H9 (cell line): ENCODE measurements at places on chromosomes 4 and X.
A peak's percentile ranks its signal among the peaks of the same experiment; 100 is the strongest.

- H3K4me1 ChIP-seq, result peaks cover 39% of the 10 kb centered on the region
- H3K27me3 ChIP-seq, result no peaks in the 10 kb centered on the region
- H3K36me3 ChIP-seq, result peaks cover under 1% of the 10 kb centered on the region; the same call in 1 of the 2 replicates
Observed at GRCh38 chrX:107565015-107565414, 63.3 kb upstream of the PRPS1 start.

GRCh38 chrX:105315248-105315647, 94.8 kb upstream of the TEX13A start:
- no peaks in the 10 kb centered on the region for H3K36me3 ChIP-seq
- H3K27me3 ChIP-seq, result no peaks in the 10 kb centered on the region
- H3K27ac ChIP-seq, result no peak overlapping the region
- no peak for DNase-seq
- no peak overlapping the region for H3K4me3 ChIP-seq

GRCh38 chr4:75040703-75041102, 107.8 kb downstream of the PARM1 start:
- H3K4me3 ChIP-seq, result no peak overlapping the region
- H3K36me3 ChIP-seq, result no peaks in the 10 kb centered on the region
- H3K4me1 ChIP-seq, result no peaks in the 10 kb centered on the region
- H3K27ac ChIP-seq, result no peak overlapping the region

DNA sequence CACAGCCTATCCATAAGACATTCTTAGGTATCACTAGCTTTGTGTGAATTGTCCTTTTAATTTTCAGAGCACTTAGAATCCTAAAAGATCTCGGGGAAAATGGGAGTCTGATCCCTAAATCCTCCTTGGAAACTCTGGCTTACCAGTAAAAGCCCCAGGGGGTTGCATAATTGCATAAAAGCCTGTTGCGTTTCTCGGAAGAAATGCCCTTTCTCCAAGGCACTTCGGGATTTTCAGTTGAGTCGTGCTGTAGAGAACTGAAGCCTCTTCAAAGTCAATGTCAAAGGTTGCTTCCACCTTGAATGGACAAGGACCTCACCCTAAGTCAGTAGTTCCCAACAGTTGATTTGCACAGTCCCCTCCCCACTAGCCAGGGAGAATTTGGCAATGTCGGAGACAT, 20.8 kb downstream of the FAM184B start:
- peaks cover 5% of the 10 kb centered on the region; the same call in 1 of the 2 replicates for H3K4me1 ChIP-seq
- H3K36me3 ChIP-seq, result no peaks in the 10 kb centered on the region
- H3K4me3 ChIP-seq, result no peak overlapping the region
- no peak overlapping the region for H3K27ac ChIP-seq

DNA sequence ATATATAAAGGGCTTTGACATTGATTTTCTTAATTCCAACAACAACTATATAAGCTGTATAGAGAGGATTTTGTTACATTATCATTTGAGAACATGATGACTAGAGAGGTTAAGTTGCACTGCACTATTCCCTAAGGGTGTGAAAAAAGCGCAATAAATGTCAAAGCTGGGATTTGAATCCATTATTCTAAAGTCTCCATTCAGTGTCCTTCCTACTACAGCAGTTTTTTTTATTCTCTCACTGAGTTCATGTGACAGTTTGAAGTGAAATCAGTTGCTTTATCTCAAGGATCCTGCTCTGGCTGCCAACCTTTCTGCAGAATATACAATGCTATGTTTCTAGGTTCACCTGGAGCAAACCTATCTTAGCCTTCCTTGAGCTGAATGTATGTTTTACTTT, 177.5 kb downstream of the ANKRD50 start:
- H3K4me1 ChIP-seq, result no peaks in the 10 kb centered on the region
- no peaks in the 10 kb centered on the region for H3K36me3 ChIP-seq
- H3K27ac ChIP-seq, result no peak overlapping the region
- H3K27me3 ChIP-seq, result no peaks in the 10 kb centered on the region

GRCh38 chr4:36323816-36324419, 42.5 kb downstream of the DTHD1 start:
- H3K27me3 ChIP-seq, result no peaks in the 10 kb centered on the region
- H3K4me1 ChIP-seq, result no peaks in the 10 kb centered on the region
- H3K4me3 ChIP-seq, result no peak overlapping the region
- H3K36me3 ChIP-seq, result no peaks in the 10 kb centered on the region
- H3K27ac ChIP-seq, result no peak overlapping the region

GRCh38 chr4:145535202-145535601, 53.5 kb downstream of the SMAD1 start:
- no peak for DNase-seq
- no peak overlapping the region for H3K4me3 ChIP-seq
- no peaks in the 10 kb centered on the region; the same call in 1 of the 2 replicates for H3K4me1 ChIP-seq
- no peak overlapping the region for H3K27ac ChIP-seq
- no peaks in the 10 kb centered on the region for H3K27me3 ChIP-seq

GRCh38 chrX:128929271-128930057, 593.8 kb downstream of the SMARCA1 start:
- H3K27ac ChIP-seq, result no peak overlapping the region
- peaks cover 9% of the 10 kb centered on the region for H3K36me3 ChIP-seq
- no peaks in the 10 kb centered on the region for H3K27me3 ChIP-seq
- H3K4me1 ChIP-seq, result no peaks in the 10 kb centered on the region
- DNase-seq, result no peak
- H3K4me3 ChIP-seq, result no peak overlapping the region

GRCh38 chr4:57190601-57191481, 80.7 kb upstream of the IGFBP7 start:
- no peaks in the 10 kb centered on the region; the same call in 2 of the 3 replicates for H3K36me3 ChIP-seq
- DNase-seq, result peak; percentile 84
- H3K27ac ChIP-seq, result no peak overlapping the region
- peaks cover 26% of the 10 kb centered on the region for H3K4me1 ChIP-seq

- DNase-seq, result peak; percentile 42
- H3K4me1 ChIP-seq, result no peaks in the 10 kb centered on the region
- H3K27ac ChIP-seq, result no peak overlapping the region
- no peaks in the 10 kb centered on the region; the same call in 1 of the 2 replicates for H3K27me3 ChIP-seq
Observed at GRCh38 chrX:72021975-72022374, 109.7 kb downstream of the RTL5 start.

DNA sequence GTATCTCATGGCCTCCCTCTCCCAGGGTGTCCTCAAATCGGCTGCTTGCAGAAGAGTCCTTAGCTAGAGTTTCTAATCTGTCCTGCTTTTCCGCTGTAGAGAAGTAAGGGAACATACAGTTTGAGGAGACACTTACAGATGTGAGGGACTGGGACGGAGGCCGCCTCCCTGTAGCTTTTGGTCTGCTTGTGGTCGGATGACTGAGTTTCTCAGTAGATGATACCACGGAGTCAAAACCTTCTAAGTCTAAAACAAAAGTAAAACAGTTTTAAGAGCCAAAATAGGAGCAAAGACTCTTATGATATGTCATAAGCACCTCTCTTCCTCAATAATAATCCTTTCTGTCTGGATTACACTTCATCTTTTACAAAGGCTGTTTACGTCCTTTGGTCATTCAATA, 34.5 kb upstream of the MAP3K15 start:
- no peaks in the 10 kb centered on the region for H3K4me1 ChIP-seq
- H3K27me3 ChIP-seq, result no peaks in the 10 kb centered on the region
- DNase-seq, result no peak
- no peaks in the 10 kb centered on the region; the same call in 1 of the 2 replicates for H3K36me3 ChIP-seq

DNA sequence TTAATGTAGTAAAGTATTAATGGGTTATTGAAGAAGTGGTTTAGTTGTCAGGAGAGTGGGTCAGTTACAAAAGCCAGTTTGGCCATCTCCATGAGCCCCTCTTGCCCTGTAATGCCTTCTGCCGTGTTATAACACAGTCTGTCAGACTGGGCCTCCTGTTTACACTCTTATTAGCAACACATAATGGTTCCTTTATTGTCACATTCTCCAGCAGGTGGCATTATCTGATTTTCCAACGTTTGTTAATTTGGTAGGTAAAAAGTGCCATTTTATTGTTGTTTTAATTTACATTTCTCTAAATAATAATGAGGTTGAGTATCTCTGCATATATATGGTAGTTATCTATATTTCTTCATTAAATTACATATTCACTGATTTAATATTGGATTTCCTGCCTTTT, 560.8 kb downstream of the FGF13 start:
- no peak for DNase-seq
- no peak overlapping the region for H3K4me3 ChIP-seq
- H3K4me1 ChIP-seq, result no peaks in the 10 kb centered on the region
- 0 out of 2 replicates have a peak, but pooled peaks cover 2% of the 10 kb centered on the region for H3K36me3 ChIP-seq

DNA sequence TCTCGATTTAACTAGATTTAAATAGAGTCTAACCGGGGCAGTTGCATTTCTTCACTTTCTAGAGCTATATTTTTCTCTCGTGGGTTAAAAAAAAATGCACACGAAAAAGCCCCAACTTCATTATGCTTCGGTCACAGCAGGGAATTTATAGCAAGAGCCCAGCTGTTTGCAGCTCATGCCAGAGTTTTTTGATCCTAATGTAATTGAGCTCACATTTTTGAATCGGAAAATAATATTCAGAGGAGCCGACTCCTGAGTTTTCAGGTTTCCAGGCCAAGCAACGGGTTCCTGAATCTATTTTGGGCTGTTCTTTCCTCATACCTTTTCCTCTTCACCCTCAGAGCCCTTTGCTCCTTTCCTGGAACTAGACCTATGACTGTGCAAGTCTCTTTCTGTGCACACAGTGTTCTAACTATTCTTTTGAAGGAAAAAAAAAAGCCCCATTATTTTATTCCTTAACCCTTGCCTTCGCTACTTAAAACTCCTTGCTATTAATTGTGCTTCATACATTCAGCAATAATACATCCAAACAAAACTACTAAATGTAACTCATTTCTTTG, 27.5 kb upstream of the ESX1 start:
- no peaks in the 10 kb centered on the region for H3K27me3 ChIP-seq
- no peak overlapping the region for H3K27ac ChIP-seq
- DNase-seq, result no peak

DNA sequence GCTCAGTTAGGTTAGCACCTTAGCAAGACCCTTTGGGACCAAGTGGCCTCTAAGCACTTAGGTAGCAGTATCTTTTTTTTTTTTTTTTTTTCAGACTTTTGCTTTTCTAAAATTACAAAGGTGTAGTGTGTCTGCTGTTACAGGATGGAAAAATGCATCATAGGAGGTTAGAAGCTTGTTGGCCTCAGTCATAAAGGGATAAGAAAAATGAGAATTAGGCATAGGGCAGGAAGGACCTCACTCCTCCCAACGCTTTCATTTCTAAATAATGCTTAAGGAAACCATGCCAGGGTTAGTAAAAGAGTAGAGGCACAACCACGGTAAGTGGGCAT, 148.4 kb upstream of the PLAC1 start:
- H3K27me3 ChIP-seq, result no peaks in the 10 kb centered on the region
- DNase-seq, result no peak

- DNase-seq, result no peak
- H3K27ac ChIP-seq, result no peak overlapping the region
- H3K4me3 ChIP-seq, result peak overlapping the region; percentile 80
- no peaks in the 10 kb centered on the region for H3K4me1 ChIP-seq
Observed at GRCh38 chr4:5710065-5710960, 688 bp upstream of the EVC start.

DNA sequence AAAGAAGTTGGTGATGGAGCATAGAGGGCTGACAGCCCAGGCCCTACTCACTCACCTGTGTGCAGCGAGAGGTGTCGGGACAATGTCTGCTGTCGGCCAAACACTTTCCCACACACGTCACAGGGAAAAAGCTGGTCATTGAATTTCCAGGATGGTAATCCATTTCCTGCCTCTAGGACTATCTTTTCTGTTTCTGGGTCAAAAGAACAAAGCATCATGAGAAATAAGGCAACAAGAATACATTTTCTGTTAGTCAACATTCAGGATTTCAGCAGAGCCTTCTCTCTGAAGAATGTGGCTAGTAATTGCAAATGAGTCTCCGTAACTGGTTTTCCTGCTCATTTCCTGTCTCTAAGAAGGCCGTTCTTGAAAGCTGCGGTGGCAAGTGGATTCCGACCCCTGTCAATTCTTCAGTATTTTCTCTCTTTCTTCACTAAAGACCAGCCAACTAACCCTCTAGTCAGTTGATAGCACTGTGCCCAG, 99.4 kb downstream of the C4orf51 start:
- H3K36me3 ChIP-seq, result peaks cover 22% of the 10 kb centered on the region
- H3K4me1 ChIP-seq, result no peaks in the 10 kb centered on the region; the same call in 1 of the 2 replicates
- H3K27ac ChIP-seq, result peak overlapping the region; percentile 69
- no peak for DNase-seq
- no peaks in the 10 kb centered on the region for H3K27me3 ChIP-seq
- H3K4me3 ChIP-seq, result no peak overlapping the region

DNA sequence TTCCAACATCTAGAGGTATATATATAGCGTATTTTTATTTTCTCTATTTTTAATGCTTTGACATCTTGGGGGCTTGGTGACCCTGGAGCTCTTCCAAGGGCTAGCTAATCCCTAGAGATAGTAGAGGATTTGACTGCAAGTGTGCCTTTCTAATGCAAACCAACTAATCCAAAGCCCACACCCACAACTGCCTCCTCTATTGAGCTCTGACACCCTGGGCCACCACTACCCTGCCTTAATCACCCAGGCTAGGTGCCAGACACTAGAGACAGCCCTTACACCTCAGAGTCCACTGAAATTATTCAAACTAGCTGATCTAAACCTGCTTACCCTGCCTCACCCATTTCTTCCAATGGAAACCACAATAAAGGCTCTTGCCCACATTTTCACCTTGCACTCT, 69.6 kb upstream of the ATXN3L start:
- DNase-seq, result no peak
- no peaks in the 10 kb centered on the region; the same call in 1 of the 2 replicates for H3K4me1 ChIP-seq
- H3K27ac ChIP-seq, result no peak overlapping the region
- no peaks in the 10 kb centered on the region for H3K27me3 ChIP-seq

DNA sequence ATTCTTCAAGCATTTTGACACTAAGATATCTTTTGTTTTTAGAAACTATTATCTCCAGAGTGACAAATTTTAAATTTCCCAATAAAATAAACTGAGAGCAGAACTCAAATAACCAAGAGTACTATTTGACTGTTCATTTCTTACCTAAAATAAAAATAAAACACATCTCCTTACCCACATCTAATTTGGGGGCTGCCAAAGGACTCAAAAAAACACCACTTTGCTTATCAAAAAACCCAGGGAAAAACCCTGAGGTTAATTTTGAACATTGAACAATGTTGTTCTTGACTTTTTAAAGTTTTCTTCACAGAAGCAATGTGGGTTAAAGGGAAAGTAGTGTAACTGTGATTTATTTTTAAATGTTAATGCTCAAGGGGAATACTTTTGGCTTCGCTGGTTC, 243.0 kb upstream of the HHIP start:
- no peaks in the 10 kb centered on the region for H3K27me3 ChIP-seq
- no peak for DNase-seq
- no peak overlapping the region for H3K27ac ChIP-seq
- no peaks in the 10 kb centered on the region for H3K36me3 ChIP-seq

GRCh38 chrX:47200385-47201150, 6.9 kb downstream of the UBA1 start:
- H3K4me3 ChIP-seq, result no peak overlapping the region
- H3K4me1 ChIP-seq, result peaks cover 11% of the 10 kb centered on the region; the same call in 1 of the 2 replicates
- H3K27me3 ChIP-seq, result no peaks in the 10 kb centered on the region
- peaks cover 99% of the 10 kb centered on the region for H3K36me3 ChIP-seq
- no peak overlapping the region for H3K27ac ChIP-seq
- DNase-seq, result no peak

DNA sequence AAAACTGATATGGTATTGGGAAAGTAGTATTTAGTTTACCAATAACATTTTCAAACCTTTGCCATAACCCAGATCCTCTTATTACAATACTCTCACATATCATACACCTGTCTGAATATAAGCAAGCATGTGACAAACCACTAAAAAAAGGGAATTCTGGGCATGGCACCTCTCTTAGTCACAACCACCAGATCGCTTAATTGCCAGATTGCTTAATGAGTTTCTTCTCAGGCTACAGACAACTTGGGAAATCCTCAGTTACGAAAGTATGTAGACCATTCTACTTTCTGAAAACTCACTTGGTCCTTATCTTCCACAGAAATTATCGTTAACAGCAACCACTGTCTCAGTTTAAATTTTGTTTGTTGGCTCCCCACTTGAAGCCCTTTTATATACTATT, 2.1 kb downstream of the NAF1 start:
- H3K27ac ChIP-seq, result no peak overlapping the region
- DNase-seq, result no peak
- peak overlapping the region; percentile 72 for H3K4me3 ChIP-seq
